Fibroblast of lung (primary cell): ENCODE measurements at places on chromosomes 7 and 10.
A peak's percentile ranks its signal among the peaks of the same experiment; 100 is the strongest.

DNA sequence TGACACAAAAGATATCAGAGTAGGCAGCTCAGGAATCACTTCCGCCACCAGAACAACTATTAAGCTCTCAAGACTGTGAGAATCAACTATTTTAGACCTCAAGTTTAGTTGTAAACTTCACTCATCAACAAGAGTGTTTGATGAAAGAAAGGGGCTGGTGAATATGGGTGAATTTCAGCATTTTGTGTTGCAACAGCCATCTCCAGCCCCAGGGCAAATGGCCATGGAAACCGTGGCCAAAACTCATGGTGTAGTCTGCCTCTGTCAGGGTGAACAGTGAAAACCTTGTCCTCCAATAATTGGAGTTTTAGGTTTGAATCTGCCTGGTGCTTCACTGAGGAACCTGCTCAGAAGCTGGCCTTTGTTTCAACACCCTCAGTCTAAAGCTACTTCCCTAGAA lies 60.0 kb downstream of the POLR1F start:
- no peak for DNase-seq

DNA sequence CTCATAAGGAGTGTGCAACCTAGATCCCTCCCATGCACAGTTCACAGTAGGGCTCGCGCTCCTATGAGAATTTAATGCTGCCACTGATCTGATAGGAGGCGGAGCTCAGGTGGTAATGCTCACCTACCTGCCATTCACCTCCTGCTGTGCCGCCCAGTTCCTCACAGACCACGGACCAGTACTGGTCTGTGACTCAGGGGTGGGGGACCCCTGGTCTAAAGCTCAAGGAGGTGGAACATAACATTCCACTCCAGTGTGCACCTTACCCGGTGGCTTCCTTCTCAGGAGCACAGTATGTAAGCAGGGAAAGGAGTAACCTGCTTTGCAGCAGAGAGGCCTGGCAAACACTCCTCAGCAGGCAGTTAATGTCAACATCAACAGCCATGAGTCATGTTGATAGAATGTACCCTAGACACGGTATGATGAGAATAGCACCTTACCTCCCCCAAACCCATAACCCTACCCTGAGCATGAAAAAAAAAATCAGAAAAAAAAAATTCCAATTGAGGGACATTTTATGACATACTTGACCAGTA lies 273.5 kb downstream of the FGFR2 start:
- no peak for DNase-seq

- DNase-seq, result no peak
Measured at GRCh38 chr7:129906700-129907099, 46.1 kb downstream of the UBE2H start.

- DNase-seq, result no peak
Measured at GRCh38 chr10:109624939-109625338, 298.4 kb downstream of the XPNPEP1 start.

DNA sequence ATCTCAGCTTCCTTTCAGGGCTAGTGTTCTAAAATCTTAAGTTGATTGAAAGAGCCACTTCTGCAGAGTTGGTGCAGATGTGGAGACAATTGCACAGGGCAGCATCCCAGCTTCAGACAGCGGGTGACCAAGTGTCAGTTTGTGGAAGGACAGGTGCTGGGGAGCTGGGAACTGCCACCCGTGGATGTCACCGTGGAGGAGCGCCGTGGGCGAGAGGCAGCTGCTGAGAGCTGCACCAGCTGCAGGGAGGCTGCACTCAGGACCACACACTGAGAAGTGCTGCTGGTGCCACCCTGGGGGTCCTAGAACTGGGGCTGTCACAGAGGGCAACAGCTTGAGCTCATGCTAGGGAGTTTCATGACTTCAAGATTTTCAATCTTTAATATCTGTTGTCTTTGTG lies 543.0 kb upstream of the FZD8 start:
- DNase-seq, result no peak

- DNase-seq, result no peak
Measured at GRCh38 chr7:50651271-50651989, 86.2 kb upstream of the DDC start.

- DNase-seq, result peak; percentile 34
Measured at GRCh38 chr7:113283861-113284260, 165.5 kb upstream of the SMIM30 start.

DNA sequence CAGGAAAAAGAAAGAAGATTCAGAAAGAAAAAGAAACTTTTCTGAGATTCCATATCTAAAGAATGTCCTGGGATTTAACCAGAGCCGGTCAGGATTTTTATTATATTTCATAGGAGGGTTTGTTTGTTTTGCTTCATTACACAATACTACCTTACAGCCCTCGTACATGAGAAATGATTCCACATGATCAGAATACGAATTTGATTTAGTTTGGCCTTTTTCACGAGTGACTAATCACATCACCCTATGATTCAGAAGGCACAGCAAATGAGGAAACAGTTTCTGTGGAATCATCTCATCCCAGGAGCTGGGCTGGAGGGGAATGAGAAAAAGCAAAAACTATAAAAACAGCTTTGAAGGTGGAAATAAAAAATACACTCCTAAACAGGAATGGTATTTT lies 54.7 kb upstream of the VWC2 start:
- no peak for DNase-seq

- DNase-seq, result peak; percentile 85
Measured at GRCh38 chr7:832167-832967, at the start of gene SUN1. TSS of gene SUN1 (plus strand) at chr7:832476. CDS start at chr7:832525, 49 bp downstream.

DNA sequence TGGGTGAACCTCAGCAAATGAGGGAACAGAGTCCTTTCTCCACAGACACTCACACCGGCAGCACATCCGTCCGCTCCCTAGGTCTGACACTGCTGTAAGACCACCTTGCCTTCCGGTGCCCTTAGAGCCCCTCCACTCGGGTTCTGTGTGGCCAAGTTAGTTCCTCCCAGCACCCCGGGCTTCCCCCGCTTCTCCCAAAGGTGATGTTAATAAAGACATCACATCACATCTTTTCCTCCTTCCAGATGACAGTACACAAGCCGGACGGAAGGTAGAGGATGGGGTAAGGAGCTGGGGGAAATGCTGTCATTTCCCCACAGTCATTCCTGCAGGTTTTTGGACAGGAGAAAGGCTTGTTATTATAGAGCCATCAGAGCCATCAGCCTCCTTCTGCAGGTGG lies 42.3 kb downstream of the OAT start:
- no peak for DNase-seq

- DNase-seq, result peak; percentile 94
Measured at GRCh38 chr7:132419542-132419941, 156.7 kb downstream of the PLXNA4 start.

GRCh38 chr7:7202375-7202720 lies 20.0 kb downstream of the C1GALT1 start:
- no peak for DNase-seq

DNA sequence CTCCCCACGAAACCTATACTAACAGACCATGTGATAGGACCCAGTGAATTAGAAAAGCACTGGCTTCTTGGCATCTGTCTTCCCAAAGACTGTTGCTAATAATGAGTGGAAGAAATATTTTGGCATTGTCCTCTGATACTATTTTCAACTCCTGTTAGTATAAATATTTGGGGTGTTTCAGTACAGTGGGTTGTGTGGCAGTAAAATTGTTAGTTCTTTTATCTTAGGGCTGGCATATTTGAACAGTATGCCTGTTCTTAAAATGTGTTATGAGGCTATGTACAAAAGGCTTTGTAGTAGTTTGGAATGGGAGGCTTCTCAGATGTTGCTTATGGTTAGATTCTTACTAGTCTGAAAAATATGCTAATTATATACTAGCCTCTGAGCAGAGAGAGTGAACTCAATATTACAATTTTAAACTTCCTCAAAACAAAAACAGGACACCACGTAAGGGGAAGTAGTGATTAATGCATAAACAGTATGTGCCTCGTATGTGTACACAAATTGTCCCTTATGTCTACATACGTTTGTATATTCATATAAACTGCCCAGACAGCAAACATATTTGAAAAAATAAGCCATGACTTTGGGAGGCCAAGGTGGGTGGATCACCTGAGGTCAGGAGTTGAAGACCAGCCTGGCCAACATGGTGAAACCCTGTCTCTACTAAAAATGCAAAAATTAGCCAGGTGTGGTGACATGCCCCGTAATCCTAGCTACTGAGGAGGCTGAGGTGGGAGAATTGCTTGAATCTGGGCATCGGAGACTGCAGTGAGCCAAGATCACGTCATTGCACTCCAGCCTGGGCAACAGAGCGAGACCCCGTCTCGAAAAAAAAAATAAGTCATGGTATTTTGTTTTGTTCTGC lies 115.4 kb downstream of the ARID5B start:
- peak; percentile 69 for DNase-seq

DNA sequence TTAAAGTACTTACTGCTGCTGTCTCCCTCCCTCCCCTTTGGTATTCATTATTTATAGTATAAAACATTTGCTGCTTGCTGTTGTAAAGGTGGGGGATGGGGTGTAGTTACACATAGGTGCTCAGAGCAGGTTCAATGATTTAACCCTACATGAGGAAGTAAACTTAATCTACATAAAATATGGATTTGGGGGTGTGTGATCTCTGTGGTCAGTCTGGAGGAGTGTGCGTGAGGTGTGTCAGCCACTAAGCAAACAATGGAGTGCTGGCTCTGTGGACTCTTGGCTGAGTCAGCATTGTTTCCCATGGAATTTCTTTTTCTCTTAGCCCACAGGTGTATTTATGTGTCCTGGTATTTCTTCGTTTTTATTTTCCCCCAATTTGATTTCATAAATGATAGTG lies 133.9 kb downstream of the AUTS2 start:
- DNase-seq, result no peak

DNA sequence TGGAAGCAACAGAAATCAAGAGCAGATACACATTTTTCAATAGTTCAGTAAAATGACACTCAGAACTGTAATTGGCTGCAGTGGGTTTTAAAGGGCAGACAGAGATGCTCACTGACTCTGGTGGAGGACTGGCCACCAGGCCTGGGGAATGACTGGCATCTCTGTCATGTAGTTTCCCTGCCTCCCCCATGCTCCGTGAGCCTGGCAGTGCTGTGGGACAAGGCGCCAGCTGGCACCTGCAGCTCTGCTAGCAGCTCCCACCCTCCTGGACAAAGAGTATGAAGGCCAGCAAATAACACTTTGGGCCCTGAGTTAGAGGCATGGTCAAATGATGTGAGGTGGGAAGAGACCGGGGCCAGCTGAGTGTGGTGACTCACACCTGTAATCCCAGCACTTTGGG lies 15.0 kb downstream of the TSPAN33 start:
- DNase-seq, result no peak

DNA sequence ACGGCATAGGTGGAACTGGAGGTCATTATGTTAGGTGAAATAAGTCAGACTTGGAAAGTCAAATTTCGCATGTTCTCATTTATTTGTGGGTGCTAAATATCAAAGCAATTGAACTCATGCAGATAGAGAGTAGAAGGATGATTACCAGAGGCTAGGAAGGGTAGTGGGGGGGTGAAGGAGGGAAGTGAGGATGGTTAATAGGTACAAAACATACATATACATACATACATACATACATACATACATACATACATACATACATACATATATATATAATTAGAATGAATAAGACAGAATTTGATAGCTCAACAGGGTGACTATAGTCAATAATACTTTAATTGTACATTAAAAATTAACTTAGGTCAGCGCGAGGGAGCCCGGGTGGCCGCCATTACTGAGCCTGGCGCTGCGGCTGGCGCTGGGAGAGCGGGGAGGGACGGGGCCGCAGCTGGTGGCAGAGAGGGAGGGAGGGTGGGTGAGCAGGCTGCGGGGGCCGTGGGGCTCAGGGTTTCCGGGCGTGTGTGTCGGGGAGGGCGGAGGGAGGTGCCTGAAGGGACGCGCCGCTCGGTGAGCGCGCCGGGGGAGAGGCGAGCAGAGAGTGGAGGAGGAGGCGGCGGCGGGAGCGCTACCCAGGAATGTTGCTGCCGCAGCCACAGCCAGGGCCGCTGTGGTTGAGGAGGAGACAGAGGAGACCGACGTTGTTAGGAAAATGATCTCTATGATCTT lies 85.8 kb upstream of the EGFR start:
- peak; percentile 80 for DNase-seq

GRCh38 chr10:44439239-44439957 lies 54.5 kb upstream of the CXCL12 start:
- DNase-seq, result no peak

GRCh38 chr10:48317321-48317990 lies 11.0 kb downstream of the MAPK8 start:
- DNase-seq, result peak; percentile 34

DNA sequence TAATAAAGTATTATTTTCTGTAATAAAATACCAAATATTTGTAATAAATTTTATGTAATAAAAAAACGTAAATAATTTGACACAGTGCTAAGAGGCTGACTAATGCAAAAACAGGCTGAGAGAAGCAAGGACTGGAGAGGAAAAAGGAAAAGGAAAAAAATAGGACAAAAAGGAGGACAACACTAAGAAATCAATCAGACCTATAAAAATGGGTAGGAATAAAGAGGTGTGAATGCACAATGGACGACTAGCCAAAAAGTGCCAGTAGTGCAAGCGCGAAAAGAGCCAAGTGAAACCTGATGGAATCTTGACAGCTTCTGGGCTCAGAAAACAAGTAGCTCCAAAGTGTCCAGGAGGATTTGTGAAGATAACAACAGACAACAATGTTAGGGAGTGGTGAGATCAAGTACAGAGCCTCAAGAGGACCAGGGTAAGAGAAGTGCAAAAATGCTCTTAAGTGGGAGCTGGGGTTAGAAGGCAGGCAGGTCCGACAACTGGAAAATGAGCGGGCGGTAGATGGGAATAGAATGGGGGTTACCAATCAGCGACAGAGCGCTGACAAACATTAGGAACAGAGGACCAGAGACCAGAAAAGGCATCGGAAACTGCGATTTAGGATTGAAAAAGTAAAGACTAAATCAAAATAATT lies 1.2 kb downstream of the BRAF start:
- DNase-seq, result peak; percentile 16

DNA sequence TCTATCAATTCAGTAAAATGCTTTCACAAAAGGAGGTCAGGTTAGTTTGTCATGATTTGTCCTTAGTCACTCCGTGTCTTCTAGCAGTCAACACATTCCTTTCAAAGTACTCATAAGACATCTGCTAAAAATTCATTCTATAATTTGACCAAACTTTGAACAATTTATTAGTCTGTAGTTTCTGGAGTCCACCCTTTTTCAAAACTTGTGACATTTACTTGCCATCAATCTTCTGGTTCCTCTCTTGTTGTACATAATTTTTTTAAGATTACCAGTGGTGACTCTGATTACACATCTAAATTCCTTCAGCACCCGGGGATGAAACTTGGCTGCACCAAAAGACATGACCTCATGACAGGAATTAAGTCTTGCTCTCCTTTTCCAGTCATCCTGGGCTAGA lies 130.1 kb downstream of the NEBL start:
- peak; percentile 62 for DNase-seq

DNA sequence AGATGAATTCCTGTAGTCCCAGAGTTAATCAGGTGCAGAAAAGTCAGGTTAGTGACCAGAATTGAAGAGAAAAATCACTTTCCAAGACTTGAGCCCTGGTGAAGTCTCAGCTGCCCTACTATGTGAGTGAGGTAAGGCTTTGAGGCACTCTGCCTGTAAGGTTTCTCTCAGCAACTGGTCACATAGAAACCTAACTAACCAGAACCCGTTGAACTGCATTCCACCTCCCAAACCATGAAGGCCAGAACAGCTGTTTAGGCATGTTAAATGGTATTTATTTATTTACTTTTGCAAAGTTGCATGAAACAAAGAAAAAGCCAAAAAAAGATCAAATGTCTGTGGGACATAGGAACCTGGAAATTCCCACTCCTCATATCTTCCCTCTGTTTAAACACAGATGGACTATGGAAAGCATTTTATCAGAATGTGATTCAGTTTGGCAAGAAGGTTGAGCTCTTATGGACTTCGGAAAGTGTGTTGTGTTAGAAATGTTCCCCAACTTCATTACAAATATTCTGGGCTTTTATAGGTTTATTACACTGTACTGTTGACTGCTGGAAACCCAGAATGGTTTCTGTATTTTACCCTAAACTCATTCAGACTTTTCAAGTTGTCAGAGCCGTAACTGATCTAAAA lies 12.8 kb upstream of the GPR85 start:
- no peak for DNase-seq

GRCh38 chr10:96090463-96090800 lies 39.7 kb upstream of the ZNF518A start:
- no peak for DNase-seq
